Stimulated activated CD4-positive, alpha-beta T cell treated with anti-CD3 and anti-CD28 coated beads, Interleukin-2, amount 100 ng/mL, for 24 hours (primary cell): ENCODE measurements at places on chromosomes 16 and 17.
A peak's percentile ranks its signal among the peaks of the same experiment; 100 is the strongest.

DNA sequence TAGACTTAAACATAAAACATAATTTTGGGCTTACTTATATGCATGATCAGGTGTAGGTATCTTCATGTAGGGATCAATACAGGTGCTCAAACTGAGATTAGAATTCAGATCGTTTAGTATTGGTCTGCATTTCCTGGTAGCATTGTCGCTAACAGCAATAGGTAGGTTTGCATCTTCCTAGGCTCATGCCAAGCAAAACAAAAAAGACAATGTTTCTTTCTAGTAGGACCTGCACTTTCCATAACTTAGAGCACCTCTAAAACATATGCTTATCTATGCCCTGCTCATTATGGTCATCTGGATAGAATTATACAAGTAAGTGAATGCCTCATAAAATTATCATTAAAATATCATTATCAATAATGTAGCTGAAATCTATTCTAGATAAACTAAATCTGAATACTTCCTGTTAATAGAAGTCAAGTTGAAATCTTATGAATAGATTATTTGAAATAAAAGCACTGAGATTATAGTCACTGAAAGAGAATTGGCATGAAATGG, 26.7 kb downstream of the PCTP start:
- DNase-seq, result no peak

GRCh38 chr16:77657016-77657415, 65.3 kb upstream of the NUDT7 start:
- no peak for DNase-seq

- peak; percentile 79 for DNase-seq
Observed at GRCh38 chr17:59842901-59843652, 49.7 kb downstream of the TUBD1 start.

GRCh38 chr16:83418565-83418964, 389.2 kb upstream of the HSBP1 start:
- DNase-seq, result no peak

DNA sequence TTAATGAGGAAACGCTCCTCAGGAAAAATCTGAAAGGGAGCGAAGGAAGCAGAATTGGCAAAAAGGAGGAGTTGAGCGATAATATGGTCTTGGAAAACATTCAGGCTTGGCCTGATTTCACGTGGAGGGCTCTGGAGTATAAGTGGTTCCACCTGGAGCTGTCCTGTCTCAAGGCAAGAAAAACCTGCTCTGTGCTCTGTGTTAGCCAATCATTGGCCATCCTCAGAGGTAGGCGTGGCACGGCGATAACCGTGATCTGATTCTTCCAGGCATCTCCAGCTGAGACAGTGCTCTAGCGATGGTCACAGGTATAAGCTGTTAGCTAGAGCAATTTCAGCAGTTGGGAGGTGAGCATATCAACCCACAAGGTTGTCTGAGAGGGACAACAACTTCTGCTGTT, 450.5 kb upstream of the MAF start:
- DNase-seq, result no peak

- no peak for DNase-seq
Observed at GRCh38 chr17:32152130-32152529, 9.8 kb downstream of the RHOT1 start.

DNA sequence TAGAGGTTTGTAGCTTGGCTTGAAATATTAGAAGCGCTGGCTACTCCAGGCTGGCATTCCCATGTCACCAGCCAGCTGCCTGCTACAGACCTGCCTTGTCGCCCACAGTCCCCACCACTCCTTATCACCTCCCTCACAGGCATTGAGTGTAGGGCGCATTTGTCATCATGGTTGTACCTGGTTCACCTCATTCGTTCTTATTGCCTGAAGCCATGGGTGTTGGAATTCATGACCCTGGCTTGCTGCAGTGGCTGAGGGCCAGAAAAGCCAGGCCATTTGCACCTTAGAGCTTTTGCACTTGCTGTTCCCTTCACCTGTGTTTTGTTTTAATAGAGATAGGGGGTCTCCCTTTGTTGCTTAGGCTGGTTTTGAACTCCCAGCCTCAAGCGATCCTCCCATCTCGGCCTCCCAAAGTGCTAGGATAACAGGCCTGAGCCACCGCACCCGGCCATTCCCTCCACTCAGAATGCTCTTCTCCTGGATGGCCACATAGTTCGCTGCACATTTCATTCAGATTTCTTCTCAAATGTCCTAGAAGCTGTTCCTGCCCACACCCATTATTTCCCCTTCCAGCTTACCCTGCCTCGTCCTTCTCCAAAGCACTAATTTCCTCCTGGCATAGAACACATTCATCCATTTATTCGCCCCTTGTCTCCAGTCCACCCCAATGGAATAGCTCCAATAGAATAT, 97.6 kb downstream of the C16orf78 start:
- DNase-seq, result no peak

DNA sequence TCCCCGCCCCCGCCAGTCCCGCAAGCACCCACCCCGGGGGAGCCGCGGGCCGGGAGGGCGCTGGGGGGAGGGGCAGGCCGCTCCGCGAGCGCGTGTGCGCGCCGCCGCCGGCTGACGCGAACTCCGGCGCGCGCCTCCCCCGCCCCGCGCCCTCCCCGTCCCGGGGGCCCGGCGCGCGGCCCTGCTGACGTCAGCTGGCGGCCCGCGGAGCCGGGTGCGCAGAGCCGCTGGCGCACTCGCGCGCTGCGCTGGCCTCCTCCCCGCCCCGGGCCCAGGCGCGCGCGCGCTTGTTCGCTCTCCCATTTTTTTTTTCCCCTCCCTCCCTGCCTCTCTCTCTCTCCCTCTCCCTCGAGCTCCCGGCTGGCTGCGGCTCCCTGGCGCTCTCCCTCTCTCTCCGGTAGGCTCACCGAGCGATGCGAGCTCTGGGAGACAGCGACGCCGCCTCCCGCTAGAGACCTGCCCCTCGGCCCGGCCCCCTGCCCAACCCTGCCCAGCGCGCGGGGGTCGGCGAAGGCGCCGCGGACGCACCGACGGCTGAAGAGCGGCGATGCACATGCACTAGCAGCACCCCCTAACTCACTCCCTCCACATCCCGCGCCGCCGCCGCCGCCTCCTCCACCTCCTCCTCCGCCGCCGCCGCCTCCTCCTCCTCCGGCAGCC, at the start of gene GNAO1:
Gene GNAO1 (plus strand): TSS at position 334 of the 660 bp plus-strand sequence. CDS start 747 bp downstream, outside the sequence.
- DNase-seq, result peak; percentile 67

DNA sequence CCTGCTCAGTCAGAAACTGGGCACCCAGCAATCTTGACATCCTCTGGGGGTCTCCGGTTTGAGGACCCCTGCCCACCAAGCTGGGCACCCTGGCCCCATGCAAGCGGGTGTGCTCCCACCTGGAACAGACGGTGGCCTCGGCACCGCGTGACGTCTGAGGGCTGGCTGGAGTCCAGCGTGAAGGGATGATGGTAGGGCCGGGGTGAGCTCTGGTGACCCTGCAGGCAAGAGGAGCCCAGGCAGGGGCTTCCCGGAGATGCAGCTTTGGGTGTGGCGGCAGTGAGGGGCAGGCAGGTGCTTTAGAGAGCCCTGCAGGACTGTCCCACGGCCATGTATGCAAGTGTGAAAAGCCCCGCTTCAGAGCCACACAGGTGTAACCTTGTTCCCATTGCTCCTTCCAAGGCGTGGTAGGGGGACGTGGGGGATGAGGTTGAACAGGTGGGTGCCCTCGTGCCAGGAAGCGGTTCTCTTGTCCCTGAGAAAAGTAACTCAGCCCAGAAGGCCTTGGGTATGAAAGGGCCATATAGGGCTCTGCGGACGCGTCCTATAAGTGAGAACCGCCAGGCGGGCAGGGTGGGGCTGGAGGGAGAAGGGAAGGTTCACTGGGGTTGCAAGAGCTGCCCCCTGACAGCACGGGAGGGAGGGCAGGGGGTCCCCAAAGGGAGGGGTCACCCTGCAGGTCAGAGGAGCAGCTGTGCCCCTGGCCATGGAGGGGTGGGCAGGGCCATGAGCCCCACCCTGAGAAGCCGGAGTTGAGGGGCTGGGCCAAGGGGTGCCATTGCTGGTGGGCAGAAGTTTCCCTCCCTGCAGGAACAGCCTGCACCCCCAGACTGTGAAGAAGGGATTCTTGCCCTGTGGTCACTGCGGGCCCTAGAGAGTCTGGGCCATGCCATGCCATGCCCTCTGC, 9.2 kb downstream of the RGS11 start:
- DNase-seq, result no peak

GRCh38 chr17:2175294-2175628, 120.4 kb downstream of the HIC1 start:
- DNase-seq, result no peak

DNA sequence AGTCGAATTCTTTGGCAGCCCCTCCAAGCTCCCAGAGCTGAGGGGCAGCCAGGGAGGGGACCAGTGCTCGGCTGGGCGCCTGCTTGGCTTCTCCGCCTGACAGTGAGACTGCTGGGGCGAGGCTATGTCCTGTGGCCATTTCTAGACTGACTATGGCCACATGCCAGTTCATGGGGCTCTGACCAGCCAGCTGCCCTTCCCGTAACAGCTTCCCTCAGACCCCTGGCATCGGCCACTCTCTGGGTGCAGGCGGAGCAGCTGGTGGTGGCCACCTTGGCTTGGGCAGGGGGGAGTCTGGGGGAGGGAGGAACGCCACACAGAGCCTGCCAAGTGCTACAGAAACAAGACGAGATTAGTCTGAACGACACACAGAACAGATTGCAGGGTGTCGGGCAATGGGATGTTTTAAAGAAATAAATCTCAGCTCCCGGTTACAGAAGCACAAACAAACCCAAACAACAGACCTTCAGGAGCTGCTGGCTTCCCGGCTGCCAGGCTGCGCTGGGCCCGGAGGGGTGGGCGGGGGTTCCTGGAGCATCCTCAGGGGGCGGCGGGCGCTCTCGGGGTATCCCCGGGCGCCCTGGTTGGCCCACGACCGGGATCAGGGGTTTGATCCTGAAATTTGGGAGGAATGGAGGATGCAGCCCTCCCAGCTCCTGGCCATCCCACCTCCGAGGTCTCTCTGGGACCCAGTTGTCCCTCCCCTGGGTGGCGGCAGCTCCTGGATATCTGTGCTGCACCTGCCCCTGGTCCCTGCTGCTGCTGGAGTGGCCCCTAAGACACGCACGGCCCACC, 34.5 kb downstream of the TBC1D16 start:
- DNase-seq, result no peak

DNA sequence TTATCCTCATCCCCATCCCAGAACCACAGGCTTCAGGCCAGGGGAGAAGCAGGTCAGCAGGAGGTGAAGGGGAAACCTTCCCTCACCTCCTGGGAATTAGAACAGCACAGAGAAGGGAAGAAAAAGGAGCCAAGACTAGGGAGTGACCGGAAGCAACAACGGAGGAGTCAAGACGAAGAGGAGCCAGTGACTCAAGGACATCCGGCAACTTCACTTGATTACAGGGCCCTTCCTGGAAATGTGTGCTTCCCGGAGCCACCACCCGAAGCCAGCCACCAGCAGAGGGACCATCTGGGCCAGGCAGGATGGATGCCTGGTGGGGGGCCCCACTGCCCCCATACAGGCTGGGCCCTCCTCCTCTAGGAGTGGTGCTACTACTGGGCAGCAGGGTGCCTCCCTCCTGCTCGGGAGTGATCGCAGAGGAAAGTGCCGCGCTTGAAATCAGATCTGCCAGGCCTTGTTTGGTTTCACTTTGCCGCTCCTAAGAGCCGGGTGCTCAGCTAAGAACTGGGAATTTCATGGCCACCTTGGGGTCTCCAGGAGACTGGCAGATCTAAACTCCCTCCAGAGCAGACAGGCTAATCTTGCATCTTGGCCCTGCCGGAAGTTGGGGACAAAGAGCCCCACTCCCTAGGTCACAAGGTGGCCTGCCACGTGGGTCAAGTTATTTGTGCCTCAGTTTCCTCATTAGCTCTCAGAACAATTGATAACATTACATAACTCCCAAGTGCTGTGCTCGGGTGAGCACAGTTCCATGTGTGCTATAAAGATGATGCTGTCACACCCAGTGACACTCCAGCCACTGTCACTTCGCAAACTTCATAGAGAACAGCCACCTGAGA, 6.6 kb downstream of the CDC42EP4 start:
- no peak for DNase-seq

GRCh38 chr17:14672830-14673229, 371.9 kb downstream of the HS3ST3B1 start:
- DNase-seq, result no peak

DNA sequence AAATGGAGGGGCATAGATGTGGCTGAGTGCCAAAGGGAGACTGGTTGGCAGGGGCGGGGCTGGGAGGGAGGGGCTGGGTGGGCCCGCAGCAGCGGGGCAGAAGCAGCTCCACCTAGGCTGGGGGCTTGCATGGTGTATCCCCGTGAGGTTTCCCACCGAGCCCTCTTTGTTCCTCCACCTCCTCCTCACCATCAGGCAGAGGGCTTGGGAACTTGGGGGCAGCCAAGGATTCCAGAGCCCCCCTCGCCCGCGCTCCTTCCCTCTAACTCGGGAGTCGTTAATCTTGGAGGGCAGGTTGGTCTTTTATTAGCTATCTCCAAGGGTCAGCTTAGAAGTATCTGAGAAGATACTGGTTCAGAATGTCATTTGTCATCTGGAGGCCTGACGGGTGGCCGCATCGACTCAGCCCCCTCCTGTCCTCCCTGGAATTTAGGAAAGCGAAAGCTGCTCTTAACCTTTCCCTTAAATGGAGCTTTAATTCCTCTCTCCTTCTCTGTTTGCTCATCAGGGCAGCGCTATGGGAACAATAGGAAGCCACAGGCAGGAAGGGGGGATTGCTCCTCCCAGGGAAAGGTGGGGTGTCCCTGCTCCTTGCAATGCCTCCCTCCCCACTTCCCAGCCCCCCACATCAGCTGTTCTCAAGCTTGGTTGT, 274.3 kb upstream of the XYLT1 start:
- no peak for DNase-seq

DNA sequence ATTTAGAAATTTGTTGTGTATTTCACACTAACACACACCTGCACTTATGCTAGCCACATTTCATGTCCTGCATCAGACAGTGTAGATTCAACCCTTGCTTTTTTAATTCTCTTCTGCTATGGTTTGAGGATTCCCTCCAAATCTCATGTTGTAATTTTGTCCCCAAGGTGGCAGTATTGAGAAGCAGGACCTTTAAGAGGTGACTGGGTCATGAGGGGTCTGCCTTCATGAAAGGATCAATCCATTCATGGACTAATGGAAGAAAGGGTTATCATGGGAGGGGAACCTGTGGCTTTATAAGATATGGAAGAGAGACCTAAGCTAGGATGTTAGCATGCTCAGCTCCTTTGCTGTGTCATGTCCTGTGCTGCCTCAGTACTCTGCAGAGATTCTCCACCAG, 1032.2 kb downstream of the CDH11 start:
- no peak for DNase-seq

GRCh38 chr16:12081048-12081404, 104.5 kb downstream of the SNX29 start:
- DNase-seq, result peak; percentile 50

DNA sequence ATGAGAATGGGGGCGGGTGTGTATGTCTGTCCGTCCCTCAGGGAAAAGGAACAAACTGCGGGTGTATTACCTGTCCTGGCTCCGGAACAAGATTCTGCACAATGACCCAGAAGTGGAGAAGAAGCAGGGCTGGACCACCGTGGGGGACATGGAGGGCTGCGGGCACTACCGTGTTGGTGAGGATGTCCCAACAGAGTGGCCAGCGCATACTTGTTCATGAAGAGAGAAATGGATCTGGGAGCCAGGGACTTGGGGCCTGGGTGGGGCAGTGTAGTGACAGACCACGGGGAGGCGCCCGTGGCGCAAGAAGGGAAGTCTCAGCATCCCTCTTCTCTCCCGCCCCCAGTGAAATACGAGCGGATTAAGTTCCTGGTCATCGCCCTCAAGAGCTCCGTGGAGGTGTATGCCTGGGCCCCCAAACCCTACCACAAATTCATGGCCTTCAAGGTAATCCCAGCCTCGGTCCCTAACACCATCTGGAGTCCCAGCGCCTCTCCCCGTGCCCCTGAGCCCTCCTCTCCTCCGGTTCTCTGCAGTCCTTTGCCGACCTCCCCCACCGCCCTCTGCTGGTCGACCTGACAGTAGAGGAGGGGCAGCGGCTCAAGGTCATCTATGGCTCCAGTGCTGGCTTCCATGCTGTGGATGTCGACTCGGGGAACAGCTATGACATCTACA, 3.5 kb upstream of the C17orf107 start:
- DNase-seq, result no peak

GRCh38 chr17:17959520-17960361, 12.5 kb downstream of the TOM1L2 start:
- no peak for DNase-seq
